Inflammatory macrophage treated with lipopolysaccharide for 1 hour (primary cell): ENCODE measurements at places on chromosomes 5 and 9.
A peak's percentile ranks its signal among the peaks of the same experiment; 100 is the strongest.

DNA sequence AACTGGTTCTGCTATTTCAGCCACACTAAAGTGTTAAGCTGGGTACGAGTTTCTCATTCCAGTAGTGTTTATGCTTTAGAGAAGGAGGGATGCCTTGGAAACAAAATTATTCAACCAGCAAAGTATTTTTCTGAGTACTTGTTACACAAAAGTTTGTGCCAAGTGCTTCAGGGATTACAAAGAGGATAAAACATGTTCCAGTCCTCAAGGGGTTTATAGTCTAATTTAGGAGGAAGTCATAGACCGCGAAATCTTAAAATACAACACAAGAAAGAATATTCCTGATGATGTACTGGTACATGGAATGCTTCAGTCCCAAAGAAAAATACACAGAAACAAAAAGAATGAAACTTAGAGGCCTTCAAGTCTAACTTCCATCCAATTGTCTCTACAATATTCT lies 85.4 kb upstream of the NR4A3 start:
- DNase-seq, result no peak

DNA sequence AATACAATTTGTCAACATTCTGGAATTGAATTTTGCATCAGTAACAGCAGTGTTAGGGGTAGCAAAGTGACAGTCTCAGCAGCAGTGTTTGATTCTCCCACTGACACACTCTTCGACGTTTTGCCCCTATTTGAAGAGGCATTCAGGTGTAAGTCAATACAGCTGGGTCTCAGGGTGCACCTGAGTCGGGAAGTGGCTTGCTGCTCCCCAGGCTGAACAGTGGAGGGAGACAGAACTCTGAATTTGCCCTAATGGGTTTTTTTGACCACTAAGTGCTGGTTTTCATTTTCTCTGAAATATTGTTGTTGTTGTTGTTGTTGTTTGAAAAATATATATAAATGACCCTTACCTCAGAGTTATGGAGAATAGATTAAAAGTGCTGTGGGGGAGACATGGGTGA lies 223.2 kb downstream of the TLR4 start:
- DNase-seq, result no peak

DNA sequence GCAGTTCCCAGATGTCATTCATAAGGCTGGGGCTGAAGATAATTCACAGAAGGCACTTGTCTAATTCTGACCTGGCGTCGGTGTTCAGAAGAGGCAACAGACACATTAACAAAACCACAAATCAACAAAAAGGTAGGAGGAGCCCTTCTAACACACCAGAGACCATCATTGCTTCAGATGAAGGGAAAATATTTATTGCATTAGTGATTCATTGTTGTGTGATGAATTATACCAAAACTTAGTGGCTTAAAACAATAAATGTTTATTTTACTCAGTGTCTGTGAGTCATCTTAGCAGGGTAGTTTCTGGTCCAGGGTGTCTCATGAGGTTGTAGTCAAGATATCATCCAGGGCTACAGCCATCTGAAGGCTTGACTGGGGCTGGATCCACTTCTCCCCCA lies 91.3 kb upstream of the KIF2A start:
- no peak for DNase-seq

- DNase-seq, result peak; percentile 73
These were observed 8.8 kb upstream of the IGFBPL1 start for GRCh38 chr9:38432922-38433510.

- no peak for DNase-seq
These were observed 4.5 kb downstream of the NDUFS6 start for GRCh38 chr5:1805736-1806135.
